NCI-H446 (cell line): ENCODE measurements at places on chromosomes 7 and 10.

GRCh38 chr10:20596911-20597310 is 300.2 kb downstream of the NEBL start:
- no peak for DNase-seq

- peak; percentile 20 for DNase-seq
These were observed 257.8 kb downstream of the PCLO start for GRCh38 chr7:82904871-82905270.

DNA sequence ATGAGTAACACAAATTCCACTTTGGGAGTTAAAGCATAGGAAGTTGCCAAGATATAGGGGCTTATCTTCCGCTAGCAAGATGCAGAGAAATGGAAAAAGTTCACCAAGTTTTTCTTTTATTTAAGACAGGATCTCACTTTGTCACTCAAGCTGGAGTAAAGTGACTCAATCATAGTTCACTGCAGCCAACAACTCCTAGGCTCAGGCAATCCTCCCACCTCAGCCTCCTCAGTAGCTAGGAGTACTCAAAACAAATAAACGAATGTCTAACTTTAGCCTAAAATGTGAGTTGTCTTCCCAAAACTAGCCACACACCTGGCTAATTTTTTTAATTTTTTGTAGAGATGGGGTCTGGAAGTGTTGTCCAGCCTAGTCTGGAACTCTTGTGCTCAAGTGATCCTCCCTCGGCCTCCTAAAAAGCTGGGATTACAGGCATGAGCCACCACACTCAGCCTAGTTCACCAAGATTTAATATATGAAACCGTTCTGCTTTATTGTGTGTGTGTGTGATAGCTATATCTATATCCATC is 9.9 kb downstream of the VIM start:
- no peak for DNase-seq

GRCh38 chr7:122161628-122162027 is 17.6 kb upstream of the AASS start:
- DNase-seq = no peak

DNA sequence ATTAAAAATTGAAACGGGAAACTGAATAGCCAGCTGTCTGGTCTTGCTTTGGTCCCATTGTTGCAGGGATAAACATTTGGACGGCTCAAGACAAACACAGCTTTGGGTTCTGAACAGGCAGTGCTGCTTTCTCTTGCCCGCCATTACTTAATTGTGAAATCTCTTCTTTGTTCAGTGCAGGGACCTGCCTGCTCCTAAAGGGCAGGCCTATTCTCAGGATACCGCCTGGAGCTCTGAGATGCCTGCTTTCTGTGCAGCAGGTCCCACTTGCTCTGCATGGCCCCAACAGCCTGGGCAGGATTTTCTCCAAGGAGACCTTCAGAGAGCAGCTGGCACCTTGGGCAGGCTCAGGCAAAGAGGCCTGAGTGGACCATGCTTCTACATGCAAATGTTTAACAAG is 237.6 kb downstream of the KCNMA1 start:
- DNase-seq = no peak

GRCh38 chr7:120740348-120740747 is 117.6 kb downstream of the TSPAN12 start:
- no peak for DNase-seq

DNA sequence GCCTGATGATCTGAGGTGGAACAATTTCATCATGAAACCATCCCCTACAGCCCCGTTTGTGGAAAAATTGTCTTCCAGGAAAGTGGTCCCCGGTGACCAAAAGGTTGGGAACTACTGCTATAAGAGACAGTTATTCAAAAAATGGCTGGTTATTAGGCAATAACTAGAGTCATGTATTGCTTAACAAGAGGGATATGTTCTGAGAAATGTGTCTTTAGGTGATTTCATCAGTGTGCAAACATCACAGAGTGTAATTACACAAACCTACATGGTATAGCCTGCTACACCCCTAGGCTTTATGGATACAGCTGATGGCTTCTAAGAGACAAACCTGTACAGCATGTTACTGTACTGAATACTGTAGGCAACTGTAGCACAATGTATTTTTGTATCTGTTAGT is 71.3 kb upstream of the CSTF2T start:
- no peak for DNase-seq

DNA sequence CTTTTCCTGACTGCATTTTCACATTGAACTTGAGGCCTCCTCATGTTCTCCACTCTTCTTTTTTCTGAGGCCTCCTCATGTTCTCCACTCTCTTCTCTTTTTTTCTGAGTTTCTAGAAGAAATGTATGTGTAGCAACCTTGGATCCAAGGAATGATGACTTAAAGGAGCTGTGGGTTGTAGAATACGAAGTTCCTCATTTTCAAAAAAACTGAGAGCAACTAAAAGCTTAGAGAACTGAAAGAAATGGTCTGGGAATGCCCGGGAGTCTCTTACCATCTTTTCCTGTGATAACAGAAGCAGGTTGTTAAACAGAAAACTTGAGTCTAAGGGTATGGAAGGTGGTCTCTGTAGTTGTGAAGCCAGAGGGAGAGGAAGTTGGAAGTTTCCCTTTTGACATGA is 32.8 kb downstream of the MRPS33 start:
- DNase-seq = no peak

DNA sequence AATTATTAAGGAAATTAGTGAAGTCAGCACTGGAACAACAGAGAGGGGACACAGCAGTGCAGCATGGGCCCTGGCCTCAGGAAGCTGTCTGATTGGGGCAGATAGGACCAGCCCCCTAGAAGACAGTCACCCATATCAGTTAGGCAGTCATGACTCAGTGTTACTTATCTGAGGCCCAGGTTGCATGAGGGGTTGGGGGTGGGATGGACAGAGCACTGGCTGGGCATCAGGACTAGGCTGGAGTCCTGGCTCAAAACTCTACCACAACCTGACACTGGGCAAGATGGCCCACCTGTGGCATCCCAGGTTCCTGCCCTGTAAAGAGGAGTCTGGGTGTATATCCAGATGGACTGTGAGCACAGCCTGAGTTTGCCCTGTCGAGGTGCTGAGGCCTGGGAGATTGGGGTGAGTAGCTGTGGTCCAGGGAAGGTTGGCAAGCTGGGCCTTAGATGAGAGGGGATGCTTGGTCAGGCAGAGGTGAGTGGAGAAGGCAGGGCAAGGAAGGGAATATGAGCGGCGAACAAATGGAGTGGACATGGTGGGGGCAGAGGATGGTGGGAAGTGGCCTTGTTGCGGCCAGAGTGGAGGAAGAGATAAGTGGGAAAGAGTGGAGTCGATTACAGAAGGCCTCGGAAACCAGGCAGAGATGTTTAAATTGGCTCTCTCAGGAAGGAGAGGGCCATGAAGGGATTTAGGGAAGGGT is 37.5 kb downstream of the HK1 start:
- no peak for DNase-seq

GRCh38 chr7:110779339-110779738 is 311.6 kb upstream of the LRRN3 start:
- DNase-seq = no peak

DNA sequence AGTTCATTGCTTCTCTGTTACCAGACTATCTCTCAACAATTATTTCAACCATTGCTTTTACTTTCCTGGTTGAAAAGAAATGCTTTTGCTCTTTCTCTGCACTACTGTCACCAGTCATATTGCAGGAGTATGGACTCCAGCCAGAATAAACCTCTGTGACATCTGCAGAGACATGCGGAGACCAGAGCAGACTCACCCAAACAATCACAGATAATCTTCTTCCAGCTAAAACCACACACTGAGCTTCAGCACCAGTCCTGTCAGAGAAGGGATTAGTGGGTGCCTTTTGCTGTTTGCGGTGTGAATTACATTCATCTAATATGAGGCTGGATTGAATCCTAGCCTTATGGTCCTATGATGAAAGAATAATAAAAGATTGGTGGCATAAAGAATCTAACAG is 258.6 kb downstream of the CNTNAP2 start:
- peak; percentile 66 for DNase-seq

- no peak for DNase-seq
These were observed 238.8 kb upstream of the LYZL1 start for GRCh38 chr10:29050081-29050480.

DNA sequence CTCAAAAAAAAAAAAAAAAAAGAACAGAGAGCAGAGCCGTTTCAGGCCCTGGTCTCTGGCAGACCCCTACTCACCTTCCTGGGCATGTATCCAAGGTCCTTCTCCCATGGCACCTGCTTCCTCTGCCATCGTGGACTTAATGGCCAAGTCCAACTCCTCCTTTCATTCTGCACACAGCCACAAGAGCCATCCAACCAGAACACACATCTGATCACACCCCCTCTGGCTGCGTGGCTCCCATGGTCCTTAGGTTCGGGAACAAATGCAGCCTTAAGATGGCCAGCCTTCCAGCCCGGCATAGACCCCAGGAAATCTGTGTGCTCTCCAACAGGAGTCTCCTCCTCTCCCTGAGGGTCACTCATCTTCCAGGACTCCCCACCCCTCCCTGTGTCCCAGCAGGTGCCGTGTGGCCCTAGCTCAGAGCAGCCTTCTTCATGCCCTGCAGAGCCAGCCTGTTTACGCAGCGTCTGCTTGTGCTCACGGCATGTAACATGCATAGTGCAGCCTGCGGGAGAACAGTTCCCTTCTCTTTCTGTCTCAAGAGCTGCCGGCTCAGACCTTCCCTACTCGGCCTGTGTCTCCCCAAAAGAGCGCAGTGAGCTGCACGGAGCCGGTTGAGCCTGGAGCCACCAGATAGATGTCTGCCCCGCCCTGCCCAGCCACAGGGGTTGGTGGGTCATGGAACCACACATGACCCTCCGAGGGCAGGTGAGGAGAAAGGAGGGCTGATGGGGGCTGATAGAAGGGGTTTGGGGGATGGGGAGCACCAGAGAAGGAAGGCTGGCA is 157.3 kb downstream of the NRF1 start:
- no peak for DNase-seq

- DNase-seq = no peak
These were observed 51.3 kb upstream of the VIPR2 start for GRCh38 chr7:159195946-159196345.

GRCh38 chr7:7581531-7582179 is 15.0 kb downstream of the MIOS start:
- DNase-seq = no peak

- no peak for DNase-seq
These were observed 28.0 kb downstream of the TMEM120A start for GRCh38 chr7:75966190-75966961.

DNA sequence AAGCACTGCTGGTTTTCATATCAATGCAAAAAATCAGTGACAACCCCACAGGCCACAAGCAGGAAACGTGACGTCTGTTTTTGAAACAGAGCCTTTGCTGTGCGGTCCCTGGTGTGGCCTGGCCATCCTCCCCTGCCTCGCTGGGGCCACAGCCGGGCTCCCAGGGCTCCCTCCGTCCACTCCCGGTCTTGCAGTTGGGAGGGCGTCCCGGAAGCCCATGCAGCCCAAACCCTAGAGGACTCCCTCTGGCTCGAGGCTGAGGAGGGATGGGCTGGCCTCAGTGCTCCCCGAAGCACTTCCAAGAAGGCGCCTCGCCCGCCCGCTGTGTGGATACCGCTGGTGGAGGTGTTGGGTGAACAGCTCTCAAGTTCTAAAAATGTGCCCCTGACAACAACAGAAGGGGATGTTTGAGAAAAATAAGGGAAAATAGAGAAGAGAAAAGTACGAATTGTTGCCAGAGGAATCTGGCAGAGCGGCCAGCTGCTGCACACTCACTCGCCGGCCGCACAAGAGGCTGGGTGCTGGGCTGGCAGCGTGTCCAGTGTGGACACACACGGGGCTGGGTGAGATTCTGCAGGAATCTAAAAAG is 73.5 kb downstream of the ZRANB1 start:
- no peak for DNase-seq

DNA sequence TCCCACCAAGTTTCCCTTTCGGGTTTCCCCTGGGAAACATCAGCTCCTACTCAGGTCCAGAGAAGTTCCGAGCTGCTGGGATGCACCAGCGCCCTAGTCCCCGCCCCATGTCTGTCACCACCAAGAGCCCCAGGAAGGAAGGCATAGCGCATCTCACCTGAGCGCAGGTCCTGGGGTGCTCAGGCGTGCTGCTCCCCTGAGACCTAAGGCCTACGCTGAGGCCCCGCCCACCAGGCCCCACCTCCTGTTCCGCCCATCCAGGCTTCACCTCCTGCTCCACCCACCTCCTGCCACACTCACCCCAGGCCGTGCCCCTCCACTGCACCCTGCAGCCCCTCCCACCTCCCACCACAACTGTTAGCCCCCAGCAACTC is 1.2 kb upstream of the TFR2 start:
- no peak for DNase-seq

DNA sequence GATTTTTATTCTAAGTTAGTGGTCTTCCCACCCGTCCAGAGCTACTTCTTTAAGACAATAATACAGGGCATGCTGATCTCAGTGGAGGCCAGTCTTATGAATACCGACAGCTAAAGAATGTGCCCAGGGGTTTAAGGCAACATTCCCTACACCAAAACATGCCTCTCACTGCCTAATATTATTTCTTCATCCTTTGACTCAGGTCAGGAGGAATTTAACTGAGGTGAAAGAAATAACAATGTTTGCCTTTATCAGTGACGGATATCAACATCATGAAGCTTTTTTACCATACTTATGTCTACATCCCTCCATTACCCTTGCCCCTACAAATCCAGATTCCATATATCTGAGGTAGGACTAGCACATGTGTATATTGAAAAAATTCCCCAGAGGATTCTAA is 33.3 kb upstream of the TES start:
- no peak for DNase-seq

DNA sequence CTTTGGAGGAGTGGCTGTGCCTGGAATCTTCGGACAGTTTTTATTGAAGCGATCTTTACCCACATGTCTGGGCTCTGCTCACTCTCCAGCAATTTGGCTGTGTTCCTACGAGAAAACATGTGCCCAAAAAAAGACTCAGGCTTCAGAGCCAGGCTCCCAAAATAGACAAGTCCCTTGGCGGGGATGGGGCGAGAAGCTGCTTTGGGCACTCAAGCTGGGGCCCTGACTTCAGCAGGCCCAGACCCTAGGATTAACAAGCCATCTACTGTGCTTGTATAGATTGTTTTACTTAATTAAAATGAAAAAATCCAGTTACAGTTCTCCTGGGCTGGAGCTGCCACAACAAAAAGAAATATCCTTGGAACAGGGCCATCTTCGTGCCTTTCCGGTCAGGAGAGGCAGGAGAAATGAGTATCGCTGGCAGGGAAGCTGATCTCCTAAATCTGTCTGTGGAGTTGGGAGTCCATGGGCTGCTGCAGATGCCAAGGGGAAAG is 51.4 kb upstream of the PDCD4 start:
- peak; percentile 58 for DNase-seq

DNA sequence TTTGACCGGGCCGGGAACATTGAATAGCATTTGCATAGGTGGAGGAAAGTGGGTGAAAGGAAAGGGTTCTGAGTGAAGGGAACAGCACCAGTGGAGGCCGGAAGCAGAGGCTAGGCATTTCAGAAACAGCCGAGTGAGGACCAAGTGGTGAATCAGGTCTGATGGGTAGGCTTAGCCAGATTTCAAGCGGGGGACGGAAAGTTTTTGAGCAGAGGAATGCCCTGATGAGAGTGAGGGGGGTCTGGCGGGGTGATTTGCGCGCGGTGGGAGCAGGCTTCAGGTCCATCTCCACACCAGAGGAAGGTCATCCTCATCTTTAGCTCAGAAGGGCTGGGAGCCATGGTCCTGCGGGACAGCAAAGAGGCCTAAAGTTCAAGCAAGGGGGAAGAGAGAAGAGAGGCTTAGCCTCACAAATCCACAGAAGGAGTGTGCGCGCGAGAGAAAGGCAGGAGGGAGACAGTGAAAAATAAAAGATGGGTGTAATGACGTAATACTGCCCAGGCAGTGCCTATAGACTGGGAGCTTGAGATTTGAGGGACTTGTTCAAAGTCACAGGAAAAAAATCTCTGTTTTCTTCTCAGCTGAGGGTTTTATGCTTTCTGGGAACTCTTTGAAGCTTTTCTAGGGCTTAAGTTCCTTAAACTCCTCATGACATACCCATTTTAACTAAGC is 1.0 kb upstream of the DENND2A start:
- no peak for DNase-seq

- DNase-seq = no peak
These were observed 16.2 kb upstream of the MRC1 start for GRCh38 chr10:17792991-17793390.
